Tibial artery (tissue), 4 donors: ENCODE measurements at places on chromosomes 3 and 15.

- DNase-seq: peak; percentile 69
Measured at GRCh38 chr3:133040696-133041523, 2.7 kb downstream of the TMEM108 start.

- no peak for DNase-seq
Measured at GRCh38 chr15:69612112-69612511, 159.5 kb downstream of the RPLP1 start.

- DNase-seq: no peak
Measured at GRCh38 chr3:57173687-57174086, 8.5 kb upstream of the IL17RD start.

DNA sequence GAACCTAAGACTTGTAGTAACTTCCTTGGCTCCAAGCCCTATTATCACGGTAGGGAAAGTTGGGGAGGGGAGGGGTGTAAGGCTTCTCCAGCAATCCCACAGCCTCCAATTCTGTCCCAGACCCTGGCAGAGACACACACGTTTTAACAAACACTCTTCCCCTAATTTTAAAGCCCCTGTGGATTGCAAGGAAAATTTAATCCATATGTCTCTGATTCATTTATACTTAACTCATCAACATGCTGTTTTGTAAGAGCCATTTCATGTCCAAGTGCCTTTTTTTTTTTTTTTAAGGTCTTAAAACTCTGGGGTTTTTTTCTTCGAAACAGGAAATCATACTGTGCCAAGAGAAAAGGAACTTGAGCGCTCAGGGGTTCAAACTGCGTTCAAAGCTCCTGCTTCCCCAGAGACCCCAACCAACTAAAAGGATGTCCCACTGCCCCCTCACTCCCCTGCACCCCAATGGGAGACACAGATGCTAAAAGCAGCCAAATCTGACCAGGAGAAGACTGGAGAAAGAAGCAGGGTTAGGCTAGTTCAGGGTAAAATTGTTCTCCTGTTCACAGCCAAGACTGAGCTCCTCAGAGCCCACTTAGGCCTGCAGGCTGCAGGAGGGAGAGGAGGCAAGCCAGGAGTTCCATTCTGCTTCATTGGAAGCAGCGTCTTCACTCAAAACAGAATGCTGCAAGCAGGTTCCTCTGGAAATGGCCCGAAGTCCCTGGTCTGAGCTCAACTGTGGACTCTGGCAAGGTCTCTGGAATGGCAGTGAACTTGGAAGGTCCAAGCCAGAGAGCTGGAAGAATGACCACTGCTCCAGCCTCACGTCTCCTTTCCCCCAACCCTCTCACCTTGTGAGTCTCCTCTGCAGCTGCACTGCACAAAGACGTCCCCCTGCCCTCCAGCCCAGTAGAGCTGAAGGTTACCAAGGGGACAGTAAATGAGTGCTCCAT is 172.5 kb downstream of the NTRK3 start:
- DNase-seq: peak; percentile 78

GRCh38 chr15:25676070-25676469 is 187.1 kb downstream of the ATP10A start:
- peak; percentile 64 for DNase-seq
